ENCODE measurements at places on chromosomes 2 and 18.

- no peak for DNase-seq
Measured at GRCh38 chr2:60507211-60507965, 46.1 kb downstream of the BCL11A start.

GRCh38 chr18:9809697-9810096, 76.1 kb upstream of the TXNDC2 start:
- no peak for DNase-seq

GRCh38 chr2:167001165-167001564, 112.9 kb downstream of the XIRP2 start:
- no peak for DNase-seq

DNA sequence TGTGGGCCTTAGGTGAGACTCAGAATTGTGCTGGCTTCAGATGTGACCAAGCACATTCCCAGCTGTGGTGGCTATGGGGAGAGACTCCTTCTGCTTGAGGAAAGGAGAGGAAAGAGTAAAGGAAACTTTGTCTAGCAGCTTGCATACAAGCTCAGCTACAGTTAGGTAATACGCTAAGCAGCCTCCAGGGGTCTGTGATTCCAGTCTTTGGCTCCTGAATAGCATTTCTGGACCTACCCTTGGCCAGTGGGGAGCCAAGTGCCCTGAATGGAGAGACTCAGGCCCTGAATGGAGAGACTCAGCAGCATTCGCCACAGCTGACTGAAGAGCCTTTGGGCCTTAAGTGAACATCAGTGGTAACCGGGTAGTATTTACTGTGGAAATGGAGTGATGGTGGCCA, 227.4 kb upstream of the CDH7 start:
- no peak for DNase-seq

GRCh38 chr2:18837240-18837639, 247.9 kb upstream of the NT5C1B start:
- DNase-seq, result no peak

DNA sequence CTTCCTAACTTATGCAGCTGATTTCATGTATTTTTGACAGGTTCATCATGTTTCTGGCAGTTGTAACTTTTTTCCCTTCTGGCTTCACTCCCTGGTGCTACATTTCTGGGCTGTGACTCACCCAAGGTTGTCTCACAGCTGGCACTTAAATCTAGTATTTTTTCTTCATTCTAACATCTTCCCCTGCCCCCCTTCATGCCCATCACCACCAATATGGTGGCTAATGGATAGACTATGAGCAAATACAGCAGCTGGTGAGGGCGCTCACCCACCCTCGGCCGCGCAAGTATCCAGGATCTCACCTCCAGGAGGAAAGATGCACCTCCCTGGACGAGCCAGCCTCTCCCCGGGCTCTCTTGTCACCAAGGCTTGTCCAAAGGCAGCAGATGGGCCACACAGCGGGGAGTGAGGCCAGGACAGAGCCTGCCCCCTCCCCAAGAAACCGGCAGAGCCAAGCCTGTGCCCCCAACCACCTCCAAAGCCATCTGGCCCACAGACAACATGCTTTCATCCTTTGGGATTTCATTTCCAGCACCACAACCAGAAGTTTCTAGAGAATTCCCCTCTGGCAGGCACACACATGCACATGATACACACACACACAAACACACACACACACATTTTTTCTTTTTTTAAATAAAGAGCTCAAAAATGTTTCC, 39.1 kb downstream of the ATOH8 start:
- DNase-seq, result no peak

DNA sequence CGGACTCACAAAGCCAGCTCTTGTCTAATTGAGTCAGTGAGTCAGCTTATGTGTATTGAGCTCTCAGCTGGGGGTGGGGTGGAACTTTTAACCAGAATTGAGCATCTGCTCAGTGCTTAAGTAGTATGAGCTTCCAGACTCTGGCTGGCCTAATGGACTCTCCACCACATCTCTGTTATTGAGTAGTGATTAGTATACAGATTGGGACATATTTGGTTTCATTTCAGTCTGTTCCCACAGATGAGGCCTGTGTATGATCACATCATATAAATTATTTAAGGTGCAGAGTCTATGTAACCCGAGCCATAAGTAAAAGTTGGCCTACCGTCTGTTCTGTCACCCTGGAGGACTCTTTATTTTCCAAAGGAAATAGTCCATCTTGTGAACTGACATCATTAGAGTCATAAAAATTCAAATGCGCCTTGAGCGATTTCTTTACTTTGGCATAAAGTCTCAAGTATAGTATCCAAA, 152.1 kb downstream of the THSD7B start:
- DNase-seq, result no peak

DNA sequence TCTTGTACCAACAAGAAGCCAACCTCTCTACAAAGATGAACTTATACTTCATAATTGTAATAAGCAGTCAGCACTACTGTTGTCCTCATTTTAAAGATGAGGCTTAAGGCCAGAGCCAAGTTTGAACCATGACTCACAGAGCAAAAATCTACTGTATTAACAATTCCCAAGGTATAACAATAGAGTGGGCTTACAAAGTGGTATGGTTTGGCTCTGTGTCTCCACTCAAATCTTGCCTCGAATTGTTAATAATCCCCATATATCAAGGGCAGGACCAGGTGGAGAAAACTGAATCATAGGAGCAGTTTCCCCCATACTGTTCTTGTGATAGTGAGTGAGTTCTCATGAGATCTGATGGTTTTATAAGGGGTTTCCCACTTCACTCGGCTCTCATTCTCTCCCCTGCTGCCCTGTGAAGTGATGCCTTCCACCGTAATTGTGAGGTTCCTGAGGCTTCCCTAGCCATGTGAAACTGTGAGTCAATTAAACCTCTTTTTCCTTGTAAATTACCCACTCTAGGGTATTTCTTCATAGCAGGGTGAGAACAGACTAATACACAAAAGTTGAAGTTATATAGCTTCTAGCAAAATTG, 19.5 kb downstream of the MRPL44 start:
- no peak for DNase-seq

DNA sequence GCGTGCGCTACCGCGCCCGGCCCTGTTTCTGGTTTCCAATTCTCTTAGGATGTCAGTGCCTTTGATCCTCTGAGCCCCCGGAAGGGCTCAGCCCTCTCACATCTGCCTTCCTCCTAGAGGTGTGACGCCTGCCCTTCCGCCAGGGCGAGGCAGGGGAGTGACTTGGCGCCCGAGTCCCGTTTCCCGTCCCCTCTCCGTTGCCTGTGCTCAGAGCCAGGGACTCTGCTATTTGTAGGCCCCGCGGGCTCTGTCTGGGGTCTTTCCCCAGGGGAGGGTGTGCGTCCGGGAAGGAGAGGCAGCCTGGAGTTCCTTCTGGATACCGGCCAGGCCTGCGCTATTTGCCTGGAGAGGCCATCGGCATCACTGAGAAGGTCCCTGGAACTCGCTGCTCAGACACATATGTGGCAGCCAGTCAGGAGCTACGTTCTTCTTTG, 103.7 kb upstream of the TAF1B start:
- peak; percentile 29 for DNase-seq

DNA sequence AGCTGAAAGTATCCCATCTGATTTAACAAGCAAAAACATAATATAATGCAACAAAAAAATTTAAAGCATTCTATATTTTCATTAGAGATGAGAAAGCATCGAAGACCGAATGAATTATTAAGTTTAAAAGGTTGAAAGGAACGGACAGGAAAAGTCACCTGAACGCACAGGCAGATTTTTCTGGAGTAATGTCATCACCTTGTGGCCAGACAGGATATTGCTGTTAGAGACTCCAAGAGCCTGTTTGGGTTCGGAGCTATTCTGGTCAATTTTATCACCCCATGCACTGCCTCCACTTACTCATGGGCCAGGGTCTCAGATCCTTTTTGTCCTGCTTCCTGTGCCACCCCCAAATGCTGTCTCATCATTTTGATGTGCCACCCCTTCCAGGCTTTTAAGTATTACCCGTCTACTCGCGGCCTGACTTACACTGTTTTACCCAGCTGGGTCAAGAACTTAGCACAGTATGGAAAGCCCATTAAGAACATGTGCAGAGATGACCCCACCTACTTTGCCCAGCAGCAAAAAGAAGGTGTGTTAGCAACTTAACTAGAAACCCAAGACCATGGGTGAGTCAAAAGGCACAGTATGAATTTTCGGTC, 27.3 kb downstream of the GKN2 start:
- peak; percentile 19 for DNase-seq

DNA sequence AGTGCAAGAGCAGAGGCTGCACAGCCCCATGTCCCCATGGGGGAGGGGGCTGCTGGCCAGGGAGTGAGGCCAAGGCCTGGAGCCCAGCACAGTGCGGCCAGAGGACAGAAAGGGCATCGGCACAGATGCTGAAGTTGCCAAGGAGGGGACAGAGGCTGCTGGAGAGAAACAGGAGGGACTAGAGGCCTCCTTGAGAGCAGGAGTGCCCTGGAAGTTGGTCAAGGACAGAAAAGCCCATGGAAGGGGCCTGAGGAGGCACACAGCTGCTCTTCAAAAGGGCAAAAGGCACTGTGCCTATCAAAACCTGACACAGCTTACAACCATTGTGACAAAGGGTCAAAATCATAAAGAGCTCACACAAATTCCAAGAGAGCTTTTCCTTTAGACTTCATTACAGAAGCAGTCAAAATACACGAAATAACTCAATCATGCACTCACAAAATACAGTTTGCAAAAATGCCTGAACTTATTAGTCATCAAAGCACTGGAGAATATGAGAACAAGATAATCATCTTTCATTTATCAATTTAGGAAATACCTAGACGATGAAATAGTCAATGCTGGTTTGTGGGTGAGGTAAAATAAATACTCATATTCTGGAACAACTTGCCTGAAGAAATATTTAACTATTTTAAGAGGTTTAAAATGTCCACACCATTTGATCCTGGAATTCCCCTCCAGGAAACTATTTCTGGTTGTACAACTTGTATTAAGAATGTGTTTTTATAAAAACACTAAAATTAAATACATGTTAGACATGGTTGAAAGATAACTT, 79.6 kb downstream of the USP40 start:
- no peak for DNase-seq

GRCh38 chr2:204885747-204886146, 340.5 kb downstream of the PARD3B start:
- no peak for DNase-seq

GRCh38 chr18:39586741-39587140, 2021.1 kb upstream of the CELF4 start:
- no peak for DNase-seq

DNA sequence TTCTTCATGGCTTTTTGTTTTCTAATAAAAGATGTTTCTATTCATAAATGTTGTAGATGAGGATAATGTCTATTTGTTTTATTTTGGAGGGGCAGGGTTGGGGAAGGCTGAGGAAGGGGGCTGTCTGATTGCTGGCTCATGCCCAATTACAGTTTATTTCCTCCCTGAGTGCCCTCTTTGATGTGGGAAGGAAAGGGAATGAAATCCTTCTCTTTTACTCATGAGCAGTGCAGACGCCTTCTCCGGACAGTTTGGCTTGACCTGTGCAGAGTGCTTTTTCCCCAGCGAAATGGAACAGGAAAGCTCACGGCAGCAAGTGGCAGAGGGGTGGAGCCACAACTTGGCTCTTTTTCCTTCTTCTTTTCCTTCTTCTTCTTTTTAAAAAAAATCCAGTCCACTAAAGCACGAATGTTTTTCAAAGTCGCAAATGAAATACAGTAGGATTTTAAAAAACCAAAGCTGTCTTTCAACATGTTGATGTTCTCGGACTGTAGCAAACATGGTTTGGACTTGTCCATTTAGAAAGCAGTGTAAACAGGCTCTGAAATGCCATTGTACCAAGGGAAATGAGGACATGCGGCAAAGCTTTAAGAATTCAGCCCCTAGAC, 34.5 kb downstream of the RAB31 start:
- DNase-seq, result no peak

- DNase-seq, result no peak
Measured at GRCh38 chr2:218344090-218344754, 12.4 kb upstream of the CATIP start.
